NCI-H1417 treated with DMSO at 0.1 percent for 48 hours (cell line): ENCODE measurements at places on chromosomes 4 and X.

DNA sequence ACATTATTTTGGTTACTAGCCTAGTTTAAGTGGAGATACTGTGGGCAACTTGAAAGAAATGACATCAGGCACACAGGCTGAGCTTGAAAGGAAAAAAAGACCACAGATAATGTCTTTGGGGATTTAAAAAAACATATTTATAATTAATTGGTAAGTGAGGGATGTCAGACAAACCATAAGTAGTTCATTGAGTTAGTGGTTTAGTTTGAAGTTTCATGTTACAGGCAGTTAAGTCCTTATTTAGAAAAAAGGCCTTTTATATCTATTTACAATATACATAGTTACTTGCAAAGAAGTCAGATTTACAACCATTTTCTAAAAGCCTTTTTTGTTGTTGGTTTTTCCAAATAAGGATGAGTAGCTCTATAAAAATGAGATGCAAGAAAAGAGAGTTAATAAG, 89.2 kb downstream of the CDS1 start:
- no peak for DNase-seq

DNA sequence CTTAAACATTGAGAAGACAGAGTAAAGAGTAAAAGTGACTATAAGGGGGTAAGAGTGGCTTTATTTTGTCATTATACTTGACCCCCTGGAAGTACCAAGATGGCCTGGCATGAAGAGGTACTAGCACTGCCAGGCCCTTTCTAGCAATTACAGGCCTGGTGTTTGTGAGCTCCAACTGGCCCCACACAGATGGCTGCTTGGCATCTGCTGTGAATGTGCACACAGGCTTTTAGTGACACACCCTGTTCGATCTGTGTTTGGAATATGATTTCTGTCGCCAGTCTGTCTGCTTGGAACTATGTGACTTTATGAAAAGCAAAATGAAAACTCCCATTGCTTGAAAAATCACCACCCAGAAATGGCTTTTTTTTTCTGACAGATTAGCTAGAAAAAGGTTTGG, 123.3 kb downstream of the CLCN4 start:
- DNase-seq = no peak

GRCh38 chr4:111636961-111637585, 508.2 kb upstream of the FAM241A start:
- no peak for DNase-seq

DNA sequence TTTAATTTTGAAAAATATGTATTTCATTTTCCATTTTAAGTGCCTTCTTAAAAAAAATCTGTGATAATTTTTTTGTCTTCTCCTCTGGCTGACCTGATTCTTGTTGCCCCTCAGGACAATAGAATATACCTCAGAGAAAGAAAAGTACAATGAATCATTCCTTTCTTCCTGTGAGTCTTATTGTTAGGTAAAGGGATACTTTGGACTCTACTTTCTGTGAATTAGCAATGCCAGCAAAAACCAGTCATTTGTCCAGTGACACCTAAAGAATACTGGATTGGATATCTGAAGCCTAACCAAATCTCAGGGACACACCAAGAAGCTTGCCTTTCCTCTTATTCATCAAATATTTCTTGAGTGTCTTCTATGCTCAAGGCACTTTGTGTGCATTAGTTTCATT, 102.1 kb downstream of the AREG start:
- DNase-seq = no peak

- DNase-seq = no peak
Measured at GRCh38 chrX:45868425-45868824, 667.7 kb upstream of the DIPK2B start.

- no peak for DNase-seq
Measured at GRCh38 chr4:153156721-153157120, 47.5 kb upstream of the TRIM2 start.
